Fibroblast of skin of left quadriceps (primary cell): ENCODE measurements at places on chromosomes 12 and 14.

DNA sequence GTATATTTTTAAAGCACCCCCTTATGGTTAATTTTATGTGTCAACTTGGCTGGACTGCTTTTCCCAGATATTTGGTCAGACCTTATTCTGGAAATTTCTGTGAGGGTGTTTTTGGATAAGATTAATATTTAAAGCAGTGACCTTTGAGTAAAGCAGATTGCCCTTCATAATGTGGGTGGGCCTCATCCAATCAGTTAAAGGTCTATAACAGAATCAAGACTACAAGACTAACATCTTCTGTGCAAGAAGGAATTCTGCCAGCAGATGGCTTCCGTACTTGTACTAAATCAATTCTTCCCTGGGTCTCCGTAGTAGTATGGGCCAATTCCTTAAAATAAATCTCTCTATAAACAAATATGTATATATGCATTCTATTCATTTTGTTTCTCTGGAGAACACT lies 257.6 kb downstream of the ETNK1 start:
- no peak for DNase-seq

DNA sequence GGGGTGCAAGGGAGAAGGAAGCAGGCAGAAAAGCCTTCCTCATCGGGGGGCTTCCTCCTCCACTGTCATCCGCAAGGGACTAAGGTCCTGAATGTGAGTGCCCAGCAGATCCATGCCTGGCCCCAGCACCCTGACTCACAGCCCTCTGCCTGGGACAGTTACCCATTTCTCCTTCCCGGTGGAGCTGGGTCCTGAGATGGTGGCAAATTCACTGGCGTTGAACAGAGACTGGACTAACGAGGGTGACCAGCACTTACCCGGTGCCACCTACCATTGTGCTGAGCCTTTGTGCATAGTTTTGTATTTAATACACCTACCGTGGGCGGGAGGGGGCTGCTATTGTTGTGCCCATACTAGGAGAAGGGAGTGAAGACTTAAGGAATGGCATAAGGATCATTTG lies 30.9 kb upstream of the PLEKHG6 start:
- no peak for DNase-seq

GRCh38 chr12:83097643-83098342 lies 411.1 kb downstream of the TMTC2 start:
- DNase-seq = no peak

- no peak for DNase-seq
Measured at GRCh38 chr12:45959728-45960127, 30.6 kb downstream of the SCAF11 start.

GRCh38 chr14:100098171-100098570 lies 32.9 kb downstream of the EVL start:
- no peak for DNase-seq

GRCh38 chr14:30656190-30656632 lies 34.1 kb downstream of the SCFD1 start:
- DNase-seq = no peak

DNA sequence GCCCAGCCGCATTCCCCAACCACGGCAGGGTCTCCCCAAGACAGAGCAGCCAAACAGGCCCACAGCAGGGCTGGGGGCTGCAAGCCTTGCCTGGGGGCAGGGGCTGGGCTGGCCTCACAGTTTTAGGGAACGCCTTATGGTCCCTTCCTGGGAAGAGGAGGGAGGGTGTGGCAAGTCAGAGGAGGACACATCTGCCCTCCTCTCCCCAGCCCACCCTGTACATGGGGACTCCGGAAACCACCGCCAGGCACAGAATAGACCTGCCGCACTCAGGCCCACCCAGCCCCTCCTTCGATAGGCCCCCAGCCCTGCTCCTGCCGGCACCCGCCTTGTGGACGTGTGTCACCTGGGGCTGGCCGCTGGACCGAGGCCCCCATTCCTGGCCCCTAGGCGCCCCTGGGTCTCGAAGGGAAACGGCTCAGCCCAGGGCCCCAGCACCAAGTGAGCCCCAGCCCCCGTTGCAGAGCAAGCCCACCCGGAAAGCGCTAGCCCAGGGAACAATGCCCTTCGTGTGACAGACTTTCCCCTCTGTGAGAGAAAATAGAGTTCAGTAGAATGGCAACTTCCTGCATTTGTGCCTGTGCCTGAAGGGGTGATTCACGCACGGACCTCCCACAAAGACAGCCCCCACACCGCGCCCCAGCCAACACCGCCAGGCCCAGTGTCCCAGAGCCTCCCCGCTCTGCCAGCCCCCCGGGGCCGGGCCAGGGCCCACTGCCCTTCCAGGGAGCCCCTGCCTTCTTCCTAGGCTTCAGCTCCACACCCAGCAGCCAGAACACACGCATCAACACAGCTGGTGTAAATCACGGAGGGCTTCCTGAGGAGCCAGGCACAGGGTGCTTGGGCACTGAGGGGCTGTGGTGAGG lies 12.0 kb upstream of the NUDT14 start:
- no peak for DNase-seq

DNA sequence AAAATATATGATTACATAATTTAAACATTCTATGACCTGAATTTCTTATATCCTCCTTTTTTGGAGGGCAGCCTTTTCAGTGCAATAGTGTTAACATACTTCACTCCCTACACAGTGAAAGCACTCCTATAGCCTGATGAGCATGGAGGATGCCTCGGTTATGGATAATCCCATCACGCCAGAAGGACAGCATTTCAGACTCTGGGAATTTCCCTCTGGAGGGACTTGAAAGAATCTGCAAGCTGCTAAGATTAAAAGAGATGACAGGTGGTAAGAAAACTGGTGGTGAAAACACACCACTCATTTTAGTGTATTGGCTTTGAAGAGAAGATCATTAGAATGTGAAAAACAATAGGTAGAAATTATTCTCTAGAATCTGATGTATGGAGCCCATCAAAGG lies 99.3 kb upstream of the LMNTD1 start:
- DNase-seq = no peak

DNA sequence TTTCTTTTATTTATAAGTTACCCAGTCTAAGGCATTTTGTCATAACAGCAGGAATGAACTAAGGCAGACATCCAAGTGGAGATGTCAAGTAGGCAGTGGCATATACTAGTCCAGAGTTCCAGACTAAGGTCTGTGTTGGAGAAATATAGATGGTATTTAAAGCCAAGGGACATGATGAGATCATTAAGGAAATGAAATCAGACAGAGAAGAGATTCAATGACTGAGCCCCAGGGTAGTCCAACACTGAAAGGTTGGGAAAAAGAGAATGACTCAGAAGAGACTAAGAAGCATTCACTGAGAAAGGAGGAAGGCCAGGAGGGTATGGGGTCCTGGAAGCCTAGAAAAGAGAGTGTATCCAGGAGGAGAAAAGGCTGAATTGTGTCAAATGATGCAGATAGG lies 442.2 kb upstream of the CCDC196 start:
- no peak for DNase-seq

DNA sequence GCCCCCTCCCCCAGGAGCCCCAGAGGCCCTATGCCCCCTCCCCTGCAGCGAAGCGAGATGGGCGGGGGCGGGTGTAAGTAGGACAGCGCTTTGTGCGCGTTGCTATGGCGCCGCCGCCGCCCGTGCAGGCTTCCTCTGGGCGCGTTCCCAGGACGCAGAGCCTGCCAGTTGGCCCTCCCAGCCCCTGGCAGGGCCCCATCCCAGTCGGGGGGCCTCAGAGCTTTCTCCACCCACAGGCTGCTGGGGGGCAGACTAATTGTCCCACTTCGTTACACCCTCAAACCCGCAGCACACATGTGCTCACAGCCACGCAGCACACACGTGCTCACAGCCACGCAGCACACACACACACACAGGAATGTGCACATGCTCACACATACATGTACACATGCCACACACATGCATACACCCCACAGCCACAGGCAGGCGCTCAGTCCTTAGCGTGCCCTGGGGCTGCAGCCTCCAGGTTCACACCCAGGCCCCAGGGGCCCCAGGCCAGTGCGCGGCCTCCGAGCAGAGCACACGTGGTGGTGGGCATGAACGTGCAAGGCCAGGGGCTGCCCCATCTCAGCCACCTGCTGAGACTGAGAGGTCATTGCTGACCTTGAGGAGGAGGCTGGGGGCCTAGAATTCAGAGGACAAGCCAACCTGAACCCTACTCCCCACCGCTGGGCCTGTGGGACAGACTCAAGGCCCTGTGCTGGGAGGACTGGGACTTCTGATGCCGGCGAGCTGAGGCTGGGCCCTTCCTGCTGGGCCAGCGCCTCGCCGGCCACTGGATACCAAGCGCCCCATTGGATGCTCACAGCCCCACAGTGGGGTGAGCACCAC lies 15.6 kb downstream of the TRMT61A start:
- DNase-seq = no peak

DNA sequence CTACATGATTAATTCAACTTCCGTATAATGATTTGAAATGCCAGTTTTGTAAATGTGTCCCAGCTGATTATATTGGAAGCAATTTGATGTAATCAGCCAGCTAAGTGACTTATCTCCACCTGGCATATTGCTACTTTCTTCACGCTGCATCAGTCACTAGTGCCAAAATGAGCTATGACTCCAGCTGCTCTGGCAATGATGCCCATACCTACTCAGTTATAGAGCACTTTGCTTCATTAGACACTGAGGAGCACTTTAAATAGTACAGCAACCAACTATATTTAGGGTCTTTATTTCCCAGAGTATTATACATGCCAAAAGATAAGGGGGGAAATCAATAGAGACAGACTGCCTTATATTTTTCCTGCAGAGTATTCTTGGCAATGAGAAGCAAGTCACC lies 67.9 kb upstream of the LIN7A start:
- no peak for DNase-seq

DNA sequence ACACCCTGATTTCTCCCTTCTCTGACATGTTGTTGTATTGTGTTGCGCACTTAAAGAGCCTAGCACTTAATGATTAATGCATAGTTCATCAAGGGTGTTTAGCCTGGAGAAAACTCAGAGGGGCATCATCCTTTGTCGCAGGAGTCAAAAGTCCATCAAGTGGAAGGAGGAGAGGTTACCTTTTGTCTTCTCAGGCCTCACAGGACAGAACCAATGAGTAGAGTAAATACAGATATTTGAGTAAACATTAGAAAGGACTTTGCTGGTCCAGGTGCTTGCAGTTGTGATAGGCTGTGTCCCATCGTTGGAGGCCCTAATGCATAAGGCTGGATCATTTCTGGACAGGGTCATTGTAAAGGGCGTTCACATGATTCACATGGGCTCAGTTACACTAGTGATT lies 430.9 kb downstream of the PCNX1 start:
- no peak for DNase-seq

DNA sequence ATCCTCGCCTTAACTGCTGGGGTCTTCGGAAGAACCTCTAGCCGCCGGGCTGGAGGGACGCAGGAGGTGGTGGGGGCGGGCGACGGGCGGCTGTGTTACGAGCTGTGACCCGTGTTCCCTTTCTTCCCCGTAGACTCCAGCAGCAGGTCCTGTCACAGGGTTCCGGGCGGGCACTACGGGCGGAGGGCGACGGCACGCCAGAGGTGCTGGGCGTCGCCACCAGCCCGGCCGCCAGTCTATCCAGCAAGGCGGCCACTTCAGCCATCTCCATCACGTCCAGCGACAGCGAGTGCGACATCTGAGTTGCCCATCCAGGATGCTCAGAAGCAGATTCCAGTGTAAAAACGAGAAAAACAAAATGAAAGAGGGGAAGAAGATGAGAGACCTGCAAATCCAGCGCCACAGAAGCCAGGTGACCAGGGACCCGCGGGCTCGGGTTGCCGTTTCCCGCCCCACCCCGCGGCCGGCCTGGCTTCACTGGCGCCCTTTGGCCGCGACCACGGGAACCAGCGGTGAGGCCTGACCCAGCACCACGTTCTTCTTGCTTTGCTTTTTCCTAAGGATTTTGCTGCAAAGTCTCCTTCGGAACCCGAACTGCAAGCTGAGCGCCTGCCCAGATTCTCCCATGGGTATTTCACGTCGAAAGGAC lies 2.1 kb downstream of the SIX6 start:
- no peak for DNase-seq
